Omental fat pad (tissue), 4 donors: ENCODE measurements at places on chromosomes 3 and 15. TPM values are rescaled to one million over a fixed set of nuclear protein-coding genes. Genes with fewer than 3 reads are reported as not detected.
A peak's percentile ranks its signal among the peaks of the same experiment; 100 is the strongest.

GRCh38 chr15:39127151-39127790 lies 453.6 kb upstream of the THBS1 start:
- DNase-seq = no peak

DNA sequence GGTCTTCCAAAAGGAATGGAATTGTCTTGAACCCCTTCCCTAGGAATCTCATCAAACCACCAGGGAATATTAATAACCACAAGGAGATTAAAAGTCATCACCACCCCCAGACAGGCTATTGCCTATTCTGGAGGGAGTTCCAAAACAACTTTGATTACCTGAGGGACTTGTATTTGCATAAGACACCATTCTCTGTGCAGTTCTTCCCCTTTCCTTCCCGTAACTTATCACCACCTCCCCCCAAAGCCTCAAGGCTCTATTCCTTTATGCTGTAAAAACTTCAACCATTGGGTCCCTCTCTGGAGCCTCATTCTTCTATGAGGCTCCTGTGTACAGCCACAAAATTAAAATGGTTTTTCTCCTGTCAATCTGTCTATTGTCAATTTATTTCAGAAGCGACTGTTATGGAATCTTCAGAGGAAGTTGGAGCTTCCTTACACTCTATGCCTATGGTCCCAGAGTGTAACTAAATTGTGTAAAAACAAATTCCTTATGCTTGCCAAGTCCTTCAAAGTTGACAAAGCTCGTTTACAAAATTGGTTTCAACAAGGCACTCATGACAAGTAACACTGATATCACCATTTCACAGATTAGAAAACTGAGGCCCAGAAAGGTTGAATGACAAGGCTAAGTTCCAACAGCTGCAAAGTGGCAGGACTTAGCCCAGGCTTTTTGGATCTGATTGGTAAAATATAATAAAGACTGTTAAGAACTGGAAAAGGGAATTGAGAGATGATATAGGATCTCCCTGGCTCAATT lies 68.3 kb upstream of the HERC1 start:
- DNase-seq = no peak

DNA sequence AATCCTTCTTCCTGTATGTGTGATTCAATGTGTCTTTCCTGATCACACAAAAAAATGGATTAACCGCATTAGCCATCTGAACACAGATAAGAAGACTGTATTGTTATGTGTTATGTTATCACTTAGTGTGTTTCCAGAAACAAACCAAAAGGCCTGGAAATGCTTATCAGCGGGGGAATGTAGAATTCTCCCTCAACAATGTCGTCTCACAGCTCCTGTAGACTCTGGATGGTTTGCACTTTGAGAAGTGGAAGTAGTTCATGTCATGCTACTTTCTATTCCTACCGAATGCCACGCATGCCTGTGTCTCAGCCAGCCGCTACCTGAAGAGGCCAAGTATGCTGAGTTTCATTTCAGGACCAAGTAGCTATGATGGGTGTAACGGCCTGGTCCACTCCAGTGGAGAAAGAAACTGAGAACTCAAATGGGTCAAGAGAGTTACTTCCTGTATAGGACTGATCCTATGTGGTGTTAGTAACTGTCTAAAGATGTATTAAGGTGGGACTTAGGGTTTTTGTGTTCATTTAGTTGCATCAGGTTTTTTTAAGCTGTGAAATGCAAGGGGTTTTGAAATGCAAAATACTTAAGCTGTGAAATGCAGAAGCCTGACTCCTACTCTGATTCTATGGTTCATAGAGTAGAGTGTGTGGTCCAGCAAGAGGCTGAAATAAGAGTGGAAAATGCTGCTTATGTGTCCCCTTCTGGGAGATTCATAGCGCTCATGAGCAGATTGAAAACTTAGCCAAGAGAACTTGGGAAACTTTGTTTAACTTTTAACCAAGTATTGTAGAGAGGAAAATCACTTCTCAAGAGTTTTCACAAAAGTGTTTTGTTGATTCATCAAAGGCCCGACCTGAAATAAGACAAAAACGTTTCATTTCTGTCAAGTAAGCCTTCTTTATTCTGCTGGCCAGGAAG lies 118.5 kb upstream of the LMOD3 start:
- DNase-seq = no peak

GRCh38 chr15:63933522-63933921 lies 99.8 kb upstream of the HERC1 start:
- DNase-seq = no peak

DNA sequence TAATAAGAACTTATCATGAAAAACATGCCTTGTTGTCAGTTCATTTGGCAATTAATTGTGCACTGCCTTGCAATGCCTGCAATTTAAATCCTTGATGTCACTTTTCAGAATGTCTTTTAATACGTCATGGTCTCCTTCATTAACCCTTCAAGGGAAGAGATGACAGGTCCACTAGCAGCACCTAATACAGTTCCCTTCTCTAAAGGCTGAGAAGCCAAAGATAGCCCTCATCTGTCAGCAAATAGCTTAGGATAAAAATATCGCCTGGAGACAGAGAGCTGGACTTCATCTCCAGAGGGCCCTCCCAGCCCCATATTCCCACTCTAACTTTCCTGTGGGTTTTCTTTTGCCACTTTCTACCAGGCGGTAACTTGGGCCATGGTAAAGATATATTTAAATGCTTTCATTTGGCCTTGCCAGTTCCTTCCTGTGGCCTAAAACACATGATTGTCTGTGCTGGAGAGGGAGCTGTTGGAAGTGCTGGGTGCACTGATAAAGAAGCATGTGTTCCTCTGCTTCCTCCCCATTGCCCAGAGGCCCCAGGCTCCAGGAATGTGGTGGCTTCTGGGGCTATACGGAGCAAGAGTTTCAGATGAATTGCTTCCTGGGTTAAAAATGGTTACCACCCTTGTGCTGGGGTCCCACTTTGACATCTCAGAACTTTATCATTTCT lies 76.3 kb upstream of the UMPS start:
- DNase-seq = no peak

DNA sequence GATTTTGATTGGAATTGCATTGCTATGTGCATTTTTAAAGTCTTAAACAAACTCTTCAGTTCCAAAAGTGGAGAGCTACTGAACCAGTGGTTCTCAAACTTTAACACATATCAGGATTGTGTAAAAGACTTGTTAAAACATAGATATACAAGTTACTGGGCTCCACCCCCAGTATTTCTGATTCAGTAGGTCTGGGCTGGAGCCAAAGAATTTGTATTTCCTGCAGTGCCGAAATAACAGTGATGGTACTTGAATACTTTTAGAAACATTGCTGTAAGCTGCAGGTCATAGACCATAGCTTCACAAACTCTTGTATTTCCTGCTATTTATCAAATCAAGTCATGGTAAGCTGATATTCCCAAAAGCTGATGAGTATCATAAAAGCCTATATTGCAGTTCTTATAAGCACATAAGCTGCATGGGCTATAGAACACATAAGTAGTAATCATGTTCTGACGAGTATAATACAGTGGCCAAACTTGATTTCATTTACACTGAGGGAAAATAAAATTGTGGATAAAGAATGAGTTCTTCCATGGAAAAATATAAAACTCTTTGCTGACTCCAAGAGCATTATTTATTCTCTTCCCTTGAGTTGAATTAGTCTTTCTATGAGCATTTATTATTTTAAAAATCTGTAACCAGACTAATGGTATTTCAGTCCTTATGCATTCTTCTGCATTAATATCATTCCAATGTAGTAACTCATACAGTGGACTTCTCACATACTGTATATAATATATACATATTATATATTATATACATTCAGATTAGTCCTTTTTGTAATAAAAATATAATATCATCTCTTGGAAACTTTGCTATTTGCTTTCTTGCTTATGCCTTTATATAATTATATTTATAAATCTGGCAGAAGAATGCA lies 550.5 kb upstream of the AGTR1 start:
- DNase-seq = no peak

DNA sequence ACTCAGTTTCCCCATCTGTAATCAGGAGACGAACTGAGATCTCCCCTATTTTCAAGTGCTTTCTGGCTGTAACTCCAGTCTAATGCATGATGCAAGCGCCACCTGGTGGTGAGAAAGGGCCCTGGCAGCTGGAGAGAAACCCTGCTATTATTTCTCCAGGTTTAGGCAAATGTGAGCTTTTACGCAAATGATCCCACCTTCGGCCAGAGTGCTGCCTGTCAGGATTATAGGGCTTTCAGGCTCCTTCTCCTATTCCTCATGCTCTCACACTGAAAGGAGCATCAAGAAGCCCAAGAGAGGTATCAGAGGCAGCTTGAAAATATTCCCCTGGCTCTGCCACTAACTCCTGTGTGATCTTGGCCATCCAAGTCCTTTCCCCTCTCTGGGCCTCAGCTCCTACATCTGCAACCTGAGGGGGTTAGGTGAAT lies 93.9 kb upstream of the RASGRF1 start:
- DNase-seq = peak; percentile 90

DNA sequence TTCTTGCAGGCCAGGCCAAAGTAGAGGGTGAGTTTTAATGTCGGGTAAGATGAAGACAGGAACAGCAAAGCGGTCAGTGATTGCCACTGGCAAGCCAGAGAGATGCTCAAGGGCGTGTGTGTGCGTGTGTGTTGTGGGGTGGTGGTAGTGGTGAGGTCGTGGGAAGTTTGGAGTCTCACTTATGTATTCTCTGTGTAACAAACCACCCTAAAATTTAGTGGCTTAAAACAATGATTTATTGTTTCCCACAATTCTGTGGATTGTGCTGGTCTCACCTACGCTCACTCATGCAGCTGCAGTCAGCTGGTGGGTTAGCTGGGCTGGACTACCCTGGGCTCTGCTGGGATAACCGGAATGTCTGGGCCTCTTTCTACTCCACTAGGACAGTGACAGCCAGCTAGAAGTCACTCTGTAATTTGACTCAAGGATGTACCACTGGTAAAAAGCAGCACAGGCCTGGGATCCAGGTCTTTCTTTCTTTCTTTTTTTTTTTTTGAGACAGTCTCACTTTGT lies 50.9 kb upstream of the BHLHE40 start:
- no peak for DNase-seq

- DNase-seq = no peak
These were observed 68.6 kb downstream of the ARPP21 start for GRCh38 chr3:35707904-35708303.

- DNase-seq = no peak
These were observed 113.4 kb downstream of the CHST2 start for GRCh38 chr3:143232981-143233380.

DNA sequence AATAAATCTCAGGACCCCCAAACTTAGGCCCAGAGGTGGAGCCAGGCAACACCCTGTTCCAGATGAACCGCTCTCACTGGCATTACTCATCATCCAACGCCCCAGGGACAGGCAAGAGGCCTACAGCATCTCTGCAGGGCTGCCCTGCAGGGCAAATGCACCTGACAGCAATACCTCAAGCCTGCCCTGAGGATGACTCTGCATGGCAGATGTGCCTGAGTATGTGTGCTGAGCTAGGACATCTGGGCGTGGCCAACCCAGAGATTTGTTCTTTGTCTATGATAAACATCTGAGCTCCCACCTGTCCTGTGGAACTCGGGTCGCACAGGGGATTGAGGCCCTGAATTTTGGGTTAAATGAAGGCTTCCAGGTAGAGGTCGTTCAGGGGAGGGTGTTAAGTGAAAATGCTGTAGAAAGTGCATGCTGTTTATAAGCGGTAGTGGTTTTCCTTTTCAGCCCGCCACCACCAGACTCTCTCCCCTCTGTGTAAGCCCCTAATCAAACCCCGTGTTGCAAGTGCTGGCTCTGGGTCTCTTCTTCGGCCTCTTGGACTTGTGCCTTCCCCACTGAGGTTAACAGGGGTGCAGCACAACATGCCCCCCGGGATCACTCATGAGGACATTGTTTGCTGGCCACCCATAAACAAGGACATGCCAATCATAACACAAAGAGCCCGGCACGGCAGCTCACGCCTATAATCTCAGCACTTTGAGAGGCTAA lies 92.3 kb downstream of the ATP10A start:
- no peak for DNase-seq

GRCh38 chr3:122024800-122025199 lies 2.8 kb upstream of the ILDR1 start:
- no peak for DNase-seq

DNA sequence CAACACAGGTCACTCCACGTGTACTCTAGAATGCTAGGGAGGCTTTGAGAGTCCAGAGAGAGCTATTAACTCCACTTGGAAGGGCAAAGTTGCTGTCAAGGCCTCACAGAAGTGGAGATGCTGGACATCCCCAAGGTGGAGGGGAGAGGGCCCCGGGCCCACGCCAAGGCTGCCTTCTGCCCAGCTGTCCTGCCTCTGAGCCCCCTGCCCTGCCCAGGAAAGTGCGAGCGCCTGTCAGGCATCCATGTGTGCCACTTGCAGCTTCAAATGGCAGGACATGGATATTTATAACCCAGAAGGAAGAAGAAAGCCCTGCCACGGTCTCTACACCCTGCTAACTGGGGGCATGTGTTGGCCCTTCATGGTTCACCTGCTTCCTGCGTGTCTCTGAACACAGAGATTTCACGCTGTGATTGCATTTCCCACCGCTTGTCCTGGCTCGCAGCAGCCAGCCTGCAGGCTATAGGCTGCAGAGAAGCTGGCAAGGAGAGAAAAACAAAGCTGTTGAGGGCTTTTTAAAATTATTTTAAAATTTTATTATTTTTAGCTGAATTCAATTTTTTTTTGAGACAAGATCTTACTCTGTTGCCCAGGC lies 17.0 kb downstream of the ANKDD1A start:
- DNase-seq = no peak

DNA sequence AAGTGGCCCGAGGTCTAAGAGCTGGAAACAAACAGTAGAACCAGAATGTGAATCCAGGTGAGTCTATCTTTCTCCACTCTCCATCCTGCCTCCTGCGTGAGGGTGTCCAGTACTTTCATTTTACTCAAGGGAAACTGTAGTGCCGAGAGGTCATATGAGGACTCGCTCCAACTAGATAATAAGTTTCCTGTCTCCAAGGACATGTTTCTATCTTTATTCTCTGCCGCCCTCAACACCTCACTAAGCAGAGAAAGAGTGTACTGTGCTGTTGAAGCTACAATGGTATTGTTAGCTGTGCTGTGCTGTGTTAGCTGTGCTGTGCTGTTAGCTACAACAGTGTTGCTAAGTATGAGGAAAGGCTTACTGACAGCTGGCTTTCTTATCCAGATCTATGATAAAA lies 137.9 kb upstream of the COL8A1 start:
- no peak for DNase-seq

- no peak for DNase-seq
These were observed 171.6 kb upstream of the MBNL1 start for GRCh38 chr3:152097120-152097519.

GRCh38 chr3:167671878-167672427 lies 18.2 kb upstream of the WDR49 start:
- DNase-seq = no peak

GRCh38 chr15:70320482-70320881 lies 222.8 kb upstream of the TLE3 start:
- DNase-seq = no peak

Gene DAZL
- total RNA-seq = not detected

Gene TGM5
- 5.0 TPM for total RNA-seq

Gene ITGB5
- total RNA-seq = 452 TPM

Gene MUC13
- total RNA-seq = not detected

Gene C3orf85
- total RNA-seq = not detected

Gene SI
- total RNA-seq = not detected

Gene IRAK2
- total RNA-seq = 8.9 TPM

Gene CPNE4
- total RNA-seq = not detected

Gene TTC14
- total RNA-seq = 35.8 TPM

Gene AMIGO3
- total RNA-seq = 2.9 TPM
